ENCODE measurements at places on chromosomes 13 and 19. TPM values are rescaled to one million over a fixed set of nuclear protein-coding genes. Genes with fewer than 3 reads are reported as not detected.

DNA sequence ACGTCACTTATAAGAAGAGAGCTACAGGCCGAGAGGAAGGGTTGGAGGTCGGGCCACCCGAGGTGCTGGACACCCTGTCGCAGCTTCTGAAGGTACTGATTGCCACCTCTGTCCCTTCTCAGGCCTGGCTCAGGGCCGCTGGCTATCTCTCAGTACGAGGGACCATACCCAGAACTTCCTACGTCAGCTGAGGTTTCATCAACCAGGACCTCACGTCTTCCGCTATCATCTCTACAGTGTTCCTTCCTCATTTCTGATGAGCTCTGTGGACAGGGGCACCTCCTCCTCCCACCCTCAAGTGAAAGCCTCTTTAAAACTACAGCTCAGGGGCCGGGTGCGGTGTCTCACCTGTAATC is 58.2 kb upstream of the USE1 start:
- H3K4me3 ChIP-seq: no peak overlapping the region
- H3K27me3 ChIP-seq: no peaks in the 10 kb centered on the region
- H3K4me1 ChIP-seq: no peaks in the 10 kb centered on the region
- H3K36me3 ChIP-seq: peaks cover 82% of the 10 kb centered on the region
- DNase-seq: no peak
- no peak overlapping the region for H3K27ac ChIP-seq

DNA sequence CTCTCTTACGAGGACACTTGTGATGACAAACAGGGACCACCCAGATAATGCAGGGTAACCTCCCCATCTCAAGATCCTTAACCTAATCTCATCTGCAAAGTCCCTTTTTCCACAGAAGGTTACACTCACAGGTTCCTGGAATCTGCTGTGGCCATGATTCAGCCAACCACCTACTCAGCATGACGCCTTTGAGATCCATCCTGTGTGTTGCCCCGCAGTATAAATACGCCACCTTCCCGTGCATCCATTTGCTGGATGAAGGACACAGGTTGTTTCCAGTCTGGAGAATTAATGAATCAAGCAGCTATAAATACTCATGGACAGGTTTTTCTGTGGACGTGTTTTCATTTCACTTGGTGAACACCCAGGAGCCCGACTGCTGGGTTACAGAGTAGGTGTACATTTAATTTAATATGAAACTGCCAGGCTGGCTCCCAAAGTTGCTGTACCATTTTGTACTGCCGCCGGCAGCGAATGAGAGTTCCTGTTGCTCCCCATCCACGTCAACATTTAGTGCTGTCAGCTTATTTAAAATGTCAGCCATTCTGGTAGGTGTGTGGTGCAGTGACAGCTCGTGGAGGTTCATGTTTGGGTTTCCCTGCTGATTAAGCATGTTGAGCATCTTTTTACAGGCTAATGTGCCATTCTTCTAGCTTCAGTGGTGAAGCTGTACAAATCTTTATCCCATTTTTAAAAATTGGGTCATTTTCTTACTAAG is 40.2 kb downstream of the ELL start:
- H3K4me1 ChIP-seq: peaks cover 47% of the 10 kb centered on the region
- no peaks in the 10 kb centered on the region for H3K27me3 ChIP-seq
- H3K27ac ChIP-seq: no peak overlapping the region
- DNase-seq: no peak

- H3K27ac ChIP-seq: no peak overlapping the region
- H3K36me3 ChIP-seq: peaks cover 64% of the 10 kb centered on the region
- no peak overlapping the region for H3K4me3 ChIP-seq
- no peaks in the 10 kb centered on the region for H3K27me3 ChIP-seq
- H3K4me1 ChIP-seq: peaks cover 19% of the 10 kb centered on the region
- DNase-seq: no peak
These were observed 73.3 kb downstream of the SLC7A1 start for GRCh38 chr13:29522044-29522685.

Gene MAP4K1
- 8.9 TPM for polyA plus RNA-seq

- H3K36me3 ChIP-seq: no peaks in the 10 kb centered on the region
- no peak overlapping the region for H3K4me3 ChIP-seq
- no peak for DNase-seq
These were observed 5.9 kb upstream of the ZNF91 start for GRCh38 chr19:23401086-23401610.

Gene GJB2
- polyA plus RNA-seq: 5.5 TPM

DNA sequence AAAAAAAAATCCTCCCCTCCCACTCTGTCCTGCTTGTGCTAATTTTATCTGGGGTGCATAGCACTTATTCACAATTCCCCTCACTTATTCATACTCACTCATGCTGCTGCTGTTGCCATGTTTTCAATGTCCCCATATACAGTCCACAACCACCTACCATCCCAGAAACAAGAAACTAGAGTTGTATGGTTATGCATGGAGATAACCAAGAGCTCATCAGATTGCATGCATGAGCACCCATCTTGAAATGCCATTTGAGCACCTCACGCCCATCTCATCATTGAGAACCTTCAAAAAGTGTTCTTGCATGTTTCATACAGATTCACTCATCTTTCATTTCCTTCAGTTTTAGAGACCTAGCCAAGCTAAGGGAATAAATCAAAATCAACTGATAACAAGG is 15.1 kb upstream of the N4BP2L2 start:
- H3K27ac ChIP-seq: no peak overlapping the region
- no peak for DNase-seq
- no peaks in the 10 kb centered on the region for H3K27me3 ChIP-seq
- no peak overlapping the region for H3K4me3 ChIP-seq
